Glutamatergic neuron (in vitro differentiated cells): ENCODE measurements at places on chromosomes 5 and 9. TPM values are rescaled to one million over a fixed set of nuclear protein-coding genes. Genes with fewer than 3 reads are reported as not detected.

The GRXCR2 gene
- total RNA-seq = not detected

The CDH18 gene
- 0.49 TPM for total RNA-seq

The SLC27A6 gene
- not detected for total RNA-seq

The VCAN gene
- 152 TPM for total RNA-seq

The HSPB3 gene
- not detected for total RNA-seq

- no peaks in the 10 kb centered on the region for H3K36me3 ChIP-seq
- H3K27ac ChIP-seq = no peak overlapping the region
- no peak overlapping the region for H3K4me3 ChIP-seq
These were observed 19.3 kb downstream of the RFK start for GRCh38 chr9:76374783-76375559.

DNA sequence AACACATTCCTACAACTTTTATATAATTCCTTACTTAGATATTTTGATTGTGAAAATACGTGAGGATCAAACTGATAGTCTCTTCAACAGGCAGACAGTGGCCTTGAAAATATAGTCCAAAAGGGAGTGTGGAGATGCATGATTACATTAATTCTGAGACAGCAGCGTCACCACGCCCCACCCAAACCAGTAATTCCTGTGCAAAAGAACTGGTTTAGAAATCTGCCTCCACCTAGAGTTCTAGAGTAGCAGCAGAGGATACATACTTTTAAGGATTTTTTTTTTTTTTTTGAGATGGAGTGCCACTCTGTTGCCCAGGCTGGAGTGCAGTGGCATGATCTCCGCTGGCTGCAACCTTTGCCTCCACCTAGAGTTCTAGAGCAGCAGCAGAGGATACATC lies 1.6 kb upstream of the TUT7 start:
- DNase-seq = no peak
- H3K27ac ChIP-seq = no peak overlapping the region
- no peak overlapping the region for H3K4me3 ChIP-seq
- no peaks in the 10 kb centered on the region for H3K36me3 ChIP-seq
- H3K27me3 ChIP-seq = peaks cover 7% of the 10 kb centered on the region

- H3K27ac ChIP-seq = no peak overlapping the region
- no peak overlapping the region for H3K4me3 ChIP-seq
- peaks cover 50% of the 10 kb centered on the region for H3K36me3 ChIP-seq
- peaks cover 4% of the 10 kb centered on the region for H3K27me3 ChIP-seq
- DNase-seq = no peak
These were observed 21.3 kb downstream of the TBC1D9B start for GRCh38 chr5:179886190-179886911.

- H3K27ac ChIP-seq = no peak overlapping the region
- no peak overlapping the region for H3K4me3 ChIP-seq
- no peaks in the 10 kb centered on the region for H3K4me1 ChIP-seq
- no peak for DNase-seq
These were observed 68.6 kb downstream of the XRCC4 start for GRCh38 chr5:83145882-83146331.

GRCh38 chr5:17436350-17436749 lies 61.7 kb upstream of the TAF11L2 start:
- peaks cover 33% of the 10 kb centered on the region for H3K36me3 ChIP-seq
- H3K4me3 ChIP-seq = no peak overlapping the region
- DNase-seq = no peak

GRCh38 chr5:102048940-102049339 lies 247.1 kb downstream of the SLCO4C1 start:
- H3K27ac ChIP-seq = peak overlapping the region; percentile 78
- H3K36me3 ChIP-seq = no peaks in the 10 kb centered on the region
- no peak overlapping the region for H3K4me3 ChIP-seq
- peaks cover 6% of the 10 kb centered on the region for H3K4me1 ChIP-seq
- peaks cover 5% of the 10 kb centered on the region for H3K27me3 ChIP-seq

GRCh38 chr9:116391306-116391900 lies 237.8 kb downstream of the PAPPA start:
- no peaks in the 10 kb centered on the region for H3K36me3 ChIP-seq
- peaks cover 13% of the 10 kb centered on the region for H3K27me3 ChIP-seq
- no peak overlapping the region for H3K27ac ChIP-seq
- no peak overlapping the region for H3K4me3 ChIP-seq
- no peak for DNase-seq

- H3K4me1 ChIP-seq = peaks cover 11% of the 10 kb centered on the region
- H3K27ac ChIP-seq = no peak overlapping the region
- peaks cover 25% of the 10 kb centered on the region for H3K27me3 ChIP-seq
- H3K36me3 ChIP-seq = no peaks in the 10 kb centered on the region
These were observed 1.2 kb downstream of the ZNF608 start for GRCh38 chr5:124745007-124745927.

GRCh38 chr9:135410831-135411473 lies 68.6 kb upstream of the PPP1R26 start:
- H3K27ac ChIP-seq = no peak overlapping the region
- no peaks in the 10 kb centered on the region for H3K36me3 ChIP-seq
- H3K4me3 ChIP-seq = no peak overlapping the region
- no peak for DNase-seq

- peaks cover 5% of the 10 kb centered on the region for H3K4me1 ChIP-seq
- no peak for DNase-seq
- H3K36me3 ChIP-seq = peaks cover 14% of the 10 kb centered on the region
These were observed 152.9 kb upstream of the ISL1 start for GRCh38 chr5:51230336-51230735.

DNA sequence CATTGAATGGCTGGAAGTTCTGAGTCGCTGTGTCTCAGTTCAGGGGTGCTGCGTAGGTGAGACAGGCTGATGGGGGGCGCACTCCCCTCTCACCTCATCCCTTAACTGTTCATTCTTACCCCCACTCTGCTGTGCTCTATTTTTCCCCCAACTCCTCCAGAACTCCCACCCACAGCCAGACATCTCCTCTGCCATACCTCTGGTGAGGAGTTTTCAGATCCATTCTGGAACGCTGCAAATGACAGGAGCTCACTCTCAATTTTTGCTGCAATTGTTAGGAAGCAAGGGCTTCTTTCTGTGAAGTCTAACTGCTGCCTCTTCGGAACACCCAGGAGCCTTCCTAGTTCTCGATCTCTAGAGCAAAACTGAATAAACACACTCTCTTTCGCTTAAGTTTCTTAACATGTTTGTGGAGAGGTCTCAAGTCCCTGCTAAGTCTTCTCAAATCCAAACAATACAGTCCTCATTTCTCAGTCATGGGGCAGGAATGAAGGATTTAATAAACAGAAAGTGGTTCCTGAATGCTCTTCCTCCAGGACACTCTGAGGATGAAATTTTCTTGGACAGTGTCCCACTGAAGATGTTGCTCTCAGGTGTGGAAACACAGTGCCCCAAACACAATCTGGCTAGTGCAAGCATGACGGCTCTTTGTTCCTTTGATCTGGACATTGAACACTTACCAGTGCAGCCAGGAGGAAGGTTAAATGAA lies 387.7 kb downstream of the KDM4C start:
- H3K27ac ChIP-seq = no peak overlapping the region
- no peak for DNase-seq
- H3K27me3 ChIP-seq = no peaks in the 10 kb centered on the region
- H3K4me3 ChIP-seq = no peak overlapping the region
- peaks cover 4% of the 10 kb centered on the region for H3K4me1 ChIP-seq
- H3K36me3 ChIP-seq = no peaks in the 10 kb centered on the region

DNA sequence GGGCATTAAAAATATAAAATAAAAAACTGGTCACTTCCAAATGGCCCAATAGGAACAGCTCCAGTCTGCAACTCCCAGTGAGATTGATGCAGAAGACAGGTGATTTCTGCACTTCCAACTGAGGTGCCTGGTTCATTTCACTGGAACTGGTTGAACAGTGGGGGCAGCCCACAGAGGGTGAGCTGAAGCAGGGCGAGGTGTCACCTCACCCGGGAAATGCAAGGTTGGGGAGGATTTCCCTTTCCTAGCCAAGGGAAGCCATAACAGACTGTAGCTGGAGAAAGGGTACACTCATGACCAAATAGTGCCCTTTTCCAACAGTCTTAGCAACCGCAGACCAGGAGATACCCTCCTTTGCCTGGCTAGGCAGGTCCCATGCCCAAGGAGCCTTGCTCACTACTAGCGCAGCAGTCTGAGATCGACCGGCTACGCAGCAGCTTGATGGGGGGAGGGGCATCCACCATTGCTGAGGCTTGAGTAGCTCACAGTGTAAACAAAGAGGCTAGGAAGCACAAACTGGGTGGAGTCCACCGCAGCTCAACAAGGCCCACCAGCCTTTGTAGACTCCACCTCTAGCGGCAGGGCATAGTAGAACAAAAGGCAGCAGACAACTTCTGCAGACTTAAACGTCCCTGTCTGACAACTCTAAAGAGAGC lies 12.7 kb downstream of the RLN1 start:
- no peaks in the 10 kb centered on the region for H3K27me3 ChIP-seq
- no peaks in the 10 kb centered on the region for H3K4me1 ChIP-seq
- H3K36me3 ChIP-seq = peaks cover 7% of the 10 kb centered on the region
- no peak overlapping the region for H3K27ac ChIP-seq
- H3K4me3 ChIP-seq = no peak overlapping the region

GRCh38 chr9:118992813-118993794 lies 376.1 kb downstream of the BRINP1 start:
- H3K27ac ChIP-seq = no peak overlapping the region
- H3K36me3 ChIP-seq = no peaks in the 10 kb centered on the region
- DNase-seq = no peak
- H3K27me3 ChIP-seq = no peaks in the 10 kb centered on the region
- H3K4me3 ChIP-seq = no peak overlapping the region

- peak; percentile 70 for DNase-seq
- peaks cover 13% of the 10 kb centered on the region for H3K27me3 ChIP-seq
- peak overlapping the region; percentile 86 for H3K27ac ChIP-seq
- H3K36me3 ChIP-seq = no peaks in the 10 kb centered on the region
- peaks cover 27% of the 10 kb centered on the region for H3K4me1 ChIP-seq
- H3K4me3 ChIP-seq = peak overlapping the region; percentile 28
These were observed 126.8 kb downstream of the EHMT1 start for GRCh38 chr9:137745541-137745991.

DNA sequence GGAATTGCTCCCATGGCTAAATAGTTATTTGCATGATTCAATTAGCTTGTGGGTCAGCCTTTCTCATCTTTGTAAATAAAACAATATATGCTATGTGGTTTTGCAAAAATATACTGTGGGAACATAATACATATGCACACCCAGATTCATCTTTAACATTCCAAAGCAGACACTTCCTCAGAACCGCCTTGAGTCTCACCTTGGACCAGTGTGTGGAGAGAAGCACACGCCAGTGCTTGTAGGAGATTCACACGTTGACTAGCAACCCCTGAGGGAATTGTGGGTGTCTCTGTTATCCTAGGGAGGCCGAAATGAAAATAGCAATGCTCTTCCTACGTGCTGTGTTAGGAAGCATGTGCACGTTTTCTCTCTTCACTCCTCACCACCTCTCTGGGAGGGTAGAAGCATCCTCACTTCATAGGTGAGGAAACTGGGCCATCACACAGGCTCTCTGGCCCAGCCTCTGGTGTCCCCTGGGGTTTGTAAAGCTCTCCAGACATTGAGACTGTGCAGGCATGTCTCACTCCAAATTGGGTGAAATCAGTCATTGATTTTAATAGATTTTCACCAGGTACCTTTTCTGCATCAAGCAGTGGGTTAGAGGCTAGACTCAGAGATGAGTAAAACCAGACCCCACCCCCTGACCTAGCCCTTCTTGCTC lies 221.7 kb downstream of the PBX3 start:
- peaks cover 10% of the 10 kb centered on the region for H3K4me1 ChIP-seq
- H3K4me3 ChIP-seq = no peak overlapping the region
- peaks cover under 1% of the 10 kb centered on the region for H3K36me3 ChIP-seq
- DNase-seq = no peak
- H3K27ac ChIP-seq = no peak overlapping the region
- H3K27me3 ChIP-seq = peaks cover 6% of the 10 kb centered on the region

DNA sequence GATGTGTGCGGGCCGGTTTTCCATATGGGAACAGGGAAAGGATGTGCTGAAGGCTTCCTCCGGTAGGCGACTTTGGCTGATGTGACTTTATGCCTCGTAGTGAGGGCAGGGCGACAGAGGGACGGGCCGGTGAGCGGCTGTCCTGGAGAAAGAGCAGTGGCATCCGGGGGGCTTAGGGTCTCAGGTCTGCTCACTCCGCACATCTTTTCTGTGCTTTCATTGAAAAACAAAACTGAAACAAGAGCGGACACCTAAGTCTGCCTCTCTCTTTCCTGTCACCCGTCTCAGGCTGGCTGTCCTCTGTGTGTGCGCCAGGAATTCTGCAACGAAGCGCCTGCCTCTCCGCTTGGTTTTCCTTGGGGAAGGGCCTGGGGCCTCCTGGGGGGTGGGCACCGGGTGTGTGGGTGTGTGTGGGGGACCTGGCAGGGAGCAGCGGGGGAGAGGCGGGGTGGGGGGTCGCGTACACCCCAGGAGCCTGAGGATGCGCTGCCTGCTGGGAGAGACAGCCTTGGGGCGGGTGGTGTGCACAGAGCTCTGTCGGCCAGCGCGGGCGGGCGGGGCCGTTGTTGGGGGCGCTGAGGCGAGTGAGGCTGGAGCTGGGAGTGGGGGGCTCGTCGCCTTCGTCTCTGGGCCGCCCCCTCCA lies 580 bp upstream of the PRRX2 start:
- no peaks in the 10 kb centered on the region for H3K4me1 ChIP-seq
- DNase-seq = peak; percentile 32
- H3K27me3 ChIP-seq = peaks cover 12% of the 10 kb centered on the region
- no peak overlapping the region for H3K4me3 ChIP-seq
